Head of caudate nucleus (tissue), 42 donors: ENCODE measurements at places on chromosomes 7 and 10.

DNA sequence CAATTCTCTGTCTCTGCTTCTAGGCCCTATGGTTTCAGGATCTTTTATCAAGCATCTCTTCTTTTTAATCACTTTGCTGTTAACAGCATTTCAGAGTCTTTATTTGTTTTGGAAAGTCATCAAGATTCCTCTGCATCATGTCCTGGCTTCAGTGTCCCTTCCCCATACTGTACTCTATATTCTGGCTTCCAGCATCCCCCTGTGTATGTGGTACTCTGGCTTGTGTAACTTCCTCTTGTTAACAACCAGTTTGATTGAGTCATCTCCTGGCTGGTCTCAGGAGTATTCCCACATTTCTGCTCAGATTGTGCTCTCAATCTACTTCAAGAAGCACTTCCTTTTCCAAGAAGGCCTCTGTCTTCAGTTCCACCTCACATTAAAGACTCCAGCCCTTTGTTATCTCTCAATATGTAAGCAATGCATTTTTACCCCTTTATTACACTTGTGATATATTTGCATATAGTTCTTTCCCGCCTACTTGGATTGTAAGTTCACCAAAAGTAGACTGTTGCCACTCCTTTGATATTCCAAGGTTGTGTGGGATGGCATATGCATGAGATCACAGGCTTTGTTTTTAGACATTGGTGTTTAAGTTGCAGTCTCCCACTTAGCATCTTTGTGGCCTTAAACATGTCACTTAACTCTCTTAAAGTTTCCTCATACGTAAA is 15.1 kb upstream of the ATE1 start:
- DNase-seq: no peak

GRCh38 chr10:114815791-114816190 is 5.8 kb upstream of the FHIP2A start:
- no peak for DNase-seq

- no peak for DNase-seq
Observed at GRCh38 chr7:78134256-78134655, 335.7 kb downstream of the PHTF2 start.

GRCh38 chr10:71696628-71697326 is 22.8 kb downstream of the C10orf105 start:
- DNase-seq: peak; percentile 86

DNA sequence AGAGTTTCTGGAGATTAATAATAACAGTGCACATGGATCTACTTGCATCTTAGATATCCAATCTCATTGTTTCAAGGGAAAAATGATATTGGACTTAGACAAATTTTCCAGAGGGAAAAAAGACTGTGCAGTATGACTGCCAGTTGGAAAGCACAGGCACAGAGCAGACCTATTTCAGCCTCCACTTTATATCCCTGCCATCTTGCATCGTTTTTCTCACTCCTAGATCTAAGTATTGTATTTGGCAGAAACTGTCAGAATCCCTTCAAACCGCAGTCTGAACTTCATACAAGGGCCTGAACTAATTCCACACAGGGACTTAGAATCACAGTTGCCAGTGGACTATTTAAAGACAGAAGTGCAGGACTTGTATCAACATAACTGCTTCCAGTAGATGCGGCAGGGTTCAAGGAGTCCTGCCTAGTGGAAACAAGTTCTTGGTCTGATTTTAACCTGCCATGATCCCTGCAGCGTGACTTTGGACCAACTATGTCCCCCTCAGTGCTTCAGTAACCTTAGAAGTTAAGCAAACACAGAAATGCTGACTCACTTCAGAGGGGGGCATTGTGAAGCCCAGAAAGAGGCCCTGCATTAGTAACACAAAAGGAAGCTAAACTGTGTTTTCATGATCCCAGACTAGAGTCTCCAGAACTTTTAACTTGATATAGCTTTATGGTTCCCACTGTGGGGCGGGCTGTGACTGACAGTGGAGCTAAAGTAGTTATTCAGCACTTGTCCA is 95.7 kb upstream of the PALS2 start:
- DNase-seq: no peak

GRCh38 chr10:34815185-34816084 is at the start of gene PARD3:
Gene PARD3 (minus strand): TSS chr10:34815296. CDS start chr10:34814995, 301 bp downstream.
- peak; percentile 53 for DNase-seq

DNA sequence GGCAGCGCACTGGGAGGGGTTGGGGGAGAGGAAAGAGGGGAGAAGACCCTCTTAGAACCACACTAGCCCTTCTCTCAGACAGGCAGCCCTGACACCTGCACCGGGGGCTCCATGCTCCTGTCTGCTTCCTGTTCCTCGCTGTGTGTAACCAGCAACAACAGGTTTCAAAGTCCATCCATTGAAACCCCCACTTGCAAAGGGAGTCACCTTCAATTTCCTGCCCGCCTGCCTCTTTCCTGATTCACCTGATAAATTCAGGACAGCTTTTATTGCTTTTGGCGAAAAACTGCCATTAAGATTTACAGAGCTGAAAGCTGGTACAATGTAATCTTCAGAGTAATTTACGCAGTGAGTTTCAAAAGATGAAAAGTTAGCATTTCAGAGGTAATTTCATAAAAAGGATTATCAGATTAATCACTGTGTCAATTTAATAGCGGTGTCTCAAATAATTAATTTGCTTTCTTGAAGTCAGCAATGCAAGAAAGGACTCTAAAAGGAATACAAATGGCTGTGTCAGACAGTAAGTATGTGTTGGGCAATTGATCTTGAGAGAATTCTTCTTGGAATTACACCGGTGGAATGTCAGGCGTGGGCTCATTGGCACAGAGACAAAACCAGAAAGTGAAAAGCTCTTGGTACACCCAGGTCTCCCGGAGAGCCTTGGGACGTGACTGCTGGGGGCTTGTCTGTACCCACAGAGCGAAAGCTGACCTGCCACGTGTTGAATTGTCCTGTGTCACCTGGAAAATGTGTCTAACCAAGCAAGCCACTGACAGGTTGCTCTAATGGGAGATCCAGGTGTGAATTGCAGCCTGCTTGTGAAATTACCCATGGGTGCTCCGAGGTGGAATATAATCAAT is 60.7 kb downstream of the TMEM209 start:
- DNase-seq: no peak

GRCh38 chr7:29636009-29636351 is 72.3 kb downstream of the PRR15 start:
- no peak for DNase-seq

GRCh38 chr10:64041989-64042490 is 520.8 kb downstream of the REEP3 start:
- no peak for DNase-seq

- no peak for DNase-seq
Observed at GRCh38 chr7:152459724-152460251, 24.0 kb upstream of the KMT2C start.

DNA sequence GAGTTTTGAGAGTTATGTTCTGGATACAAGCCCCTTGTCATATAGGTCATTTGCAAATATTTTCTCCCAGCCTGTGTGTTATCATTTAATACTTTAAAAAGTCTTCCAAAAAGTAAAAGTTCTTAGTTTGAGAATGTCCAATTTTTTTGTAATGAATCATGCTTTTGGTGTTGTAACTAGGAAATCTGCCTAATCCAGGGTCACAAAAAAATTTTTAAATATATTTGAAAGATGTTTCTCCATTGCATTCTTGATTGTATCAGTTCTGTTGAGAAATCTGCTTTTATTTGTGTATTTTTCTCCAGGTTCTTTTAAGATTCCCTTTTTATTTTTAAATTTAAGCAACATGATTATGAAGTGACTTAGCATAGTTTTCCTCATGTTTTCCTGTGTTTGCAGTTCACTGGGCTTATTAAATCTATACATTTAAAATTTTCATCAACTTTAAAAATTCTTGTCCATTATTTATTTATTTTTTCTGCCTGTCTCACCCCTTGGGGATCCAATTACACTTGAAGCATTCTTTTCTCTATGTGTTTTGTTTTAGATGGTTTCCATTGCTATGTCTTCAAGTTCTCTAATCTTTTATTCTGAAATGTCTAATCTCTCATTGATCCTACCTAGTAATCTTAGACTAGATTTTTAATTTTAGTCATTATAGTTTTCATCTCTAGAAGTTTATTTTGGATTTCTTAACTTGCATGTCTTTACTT is 47.0 kb downstream of the CCDC71L start:
- DNase-seq: no peak

- no peak for DNase-seq
Observed at GRCh38 chr10:7102557-7103349, 308.1 kb downstream of the SFMBT2 start.

GRCh38 chr10:21379143-21379542 is 146.3 kb downstream of the SKIDA1 start:
- no peak for DNase-seq

DNA sequence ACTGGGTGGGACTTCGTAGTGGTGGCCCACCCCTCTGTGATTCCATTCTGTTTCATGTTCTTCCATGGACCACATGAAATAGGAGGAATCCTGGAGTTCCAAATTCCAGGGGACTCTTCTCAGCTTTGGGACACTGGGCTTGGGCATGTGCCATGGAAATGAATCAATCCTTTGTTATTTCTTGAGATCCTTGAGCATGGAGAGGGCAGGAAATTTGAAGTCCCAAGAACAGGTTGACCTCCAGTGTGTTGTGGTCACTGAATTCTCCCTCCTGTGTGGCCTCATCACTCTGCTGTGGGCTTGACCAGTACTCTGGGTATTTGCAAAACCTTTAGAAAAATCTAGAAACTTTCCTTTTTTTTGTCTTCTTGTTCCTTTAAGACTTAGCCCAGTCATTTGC is 22.7 kb downstream of the TACR2 start:
- DNase-seq: no peak

- no peak for DNase-seq
Observed at GRCh38 chr7:92697414-92697813, 107.2 kb upstream of the FAM133B start.

- no peak for DNase-seq
Observed at GRCh38 chr7:131115340-131115739, 212.3 kb upstream of the MKLN1 start.

DNA sequence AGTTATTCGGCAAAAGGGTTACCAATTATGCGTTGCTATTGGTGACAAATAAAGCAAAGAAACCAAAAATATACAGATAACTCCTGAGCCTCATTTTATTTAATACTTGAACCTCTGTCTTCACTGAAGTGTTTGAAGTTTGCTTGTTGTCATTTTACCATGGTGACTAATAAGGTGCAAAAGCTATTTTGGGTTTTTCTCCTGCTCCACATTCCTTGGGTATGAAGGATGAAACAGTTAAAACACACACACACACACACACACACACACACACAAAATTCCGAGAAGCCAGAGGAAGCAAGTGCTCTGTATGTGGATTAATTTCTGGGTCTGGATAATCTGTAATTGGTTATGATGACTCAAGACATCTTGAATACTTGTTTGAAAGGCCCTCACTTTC is 246.5 kb downstream of the COBL start:
- DNase-seq: no peak

DNA sequence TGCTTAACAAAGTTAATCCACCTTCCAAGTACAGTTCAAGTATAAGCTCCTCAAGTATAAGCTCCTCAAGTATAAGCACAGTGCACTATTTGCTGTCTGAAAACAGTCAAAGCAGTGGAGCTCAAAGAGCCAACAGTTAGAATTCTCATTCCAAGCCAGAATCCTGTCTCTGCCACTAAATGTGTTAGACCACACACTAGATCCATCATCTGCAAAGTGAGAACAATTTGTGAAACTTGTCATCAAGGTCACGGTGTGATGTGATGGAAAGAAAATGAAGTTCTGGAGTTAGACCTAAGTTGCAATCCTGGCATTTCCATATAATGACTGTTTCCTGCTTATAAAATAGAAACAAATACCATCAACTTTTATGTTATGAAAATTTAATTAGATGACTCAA is 602.5 kb downstream of the TNS3 start:
- DNase-seq: no peak

DNA sequence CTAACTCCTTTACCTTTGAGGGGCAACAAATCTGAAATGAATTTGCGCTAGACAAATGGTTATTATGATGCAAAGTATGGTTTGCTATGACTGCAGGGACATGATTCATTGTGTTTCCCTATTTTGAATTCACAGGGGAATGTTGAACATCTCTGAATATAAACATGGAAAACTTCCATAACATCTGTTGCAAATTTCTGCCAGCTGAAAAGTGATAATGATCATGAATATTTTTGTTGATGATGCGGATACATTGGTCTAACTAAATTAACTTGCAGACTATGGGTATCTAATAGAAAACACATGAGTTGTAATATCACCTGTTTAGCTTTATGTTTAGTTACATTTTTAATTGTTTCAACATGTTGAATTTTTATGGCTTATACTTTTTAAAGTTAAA is 1325.5 kb downstream of the REEP3 start:
- DNase-seq: no peak

DNA sequence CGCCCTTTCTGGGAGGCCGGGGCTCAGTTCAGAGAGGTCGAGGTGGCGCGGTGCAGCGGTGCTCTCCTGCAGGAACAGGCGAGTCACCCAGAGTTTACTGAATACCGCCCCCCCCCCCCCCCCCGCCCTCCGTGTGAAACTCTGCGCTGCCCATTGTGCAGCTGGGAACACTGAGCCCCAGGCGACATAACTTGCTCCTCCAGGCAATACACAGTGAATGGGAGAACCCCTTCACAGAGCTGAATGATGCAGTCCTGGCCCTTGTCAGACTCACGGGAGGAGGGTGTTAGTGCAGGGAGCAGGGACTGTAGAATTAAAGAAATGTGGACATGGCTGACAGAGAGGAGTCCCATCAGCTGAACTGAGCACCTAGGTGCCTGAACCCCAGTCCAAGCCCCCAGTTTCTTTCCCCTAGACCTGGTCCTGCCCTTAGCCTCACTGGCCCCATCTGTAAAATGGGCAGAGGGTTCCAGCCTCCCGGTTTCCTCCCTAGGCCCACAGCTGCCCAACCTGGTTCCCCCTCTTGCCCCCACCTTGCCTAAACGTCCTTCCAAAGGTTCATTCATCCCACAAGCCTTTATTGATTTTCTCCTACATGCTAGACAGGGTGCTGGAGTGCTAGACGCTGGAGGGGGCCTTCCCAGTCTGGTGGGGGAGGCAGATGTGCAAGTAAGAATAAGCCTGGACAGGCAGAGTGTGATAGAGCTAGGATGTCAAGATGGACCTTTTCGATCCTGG is 869 bp upstream of the LOXL4 start:
- DNase-seq: no peak

DNA sequence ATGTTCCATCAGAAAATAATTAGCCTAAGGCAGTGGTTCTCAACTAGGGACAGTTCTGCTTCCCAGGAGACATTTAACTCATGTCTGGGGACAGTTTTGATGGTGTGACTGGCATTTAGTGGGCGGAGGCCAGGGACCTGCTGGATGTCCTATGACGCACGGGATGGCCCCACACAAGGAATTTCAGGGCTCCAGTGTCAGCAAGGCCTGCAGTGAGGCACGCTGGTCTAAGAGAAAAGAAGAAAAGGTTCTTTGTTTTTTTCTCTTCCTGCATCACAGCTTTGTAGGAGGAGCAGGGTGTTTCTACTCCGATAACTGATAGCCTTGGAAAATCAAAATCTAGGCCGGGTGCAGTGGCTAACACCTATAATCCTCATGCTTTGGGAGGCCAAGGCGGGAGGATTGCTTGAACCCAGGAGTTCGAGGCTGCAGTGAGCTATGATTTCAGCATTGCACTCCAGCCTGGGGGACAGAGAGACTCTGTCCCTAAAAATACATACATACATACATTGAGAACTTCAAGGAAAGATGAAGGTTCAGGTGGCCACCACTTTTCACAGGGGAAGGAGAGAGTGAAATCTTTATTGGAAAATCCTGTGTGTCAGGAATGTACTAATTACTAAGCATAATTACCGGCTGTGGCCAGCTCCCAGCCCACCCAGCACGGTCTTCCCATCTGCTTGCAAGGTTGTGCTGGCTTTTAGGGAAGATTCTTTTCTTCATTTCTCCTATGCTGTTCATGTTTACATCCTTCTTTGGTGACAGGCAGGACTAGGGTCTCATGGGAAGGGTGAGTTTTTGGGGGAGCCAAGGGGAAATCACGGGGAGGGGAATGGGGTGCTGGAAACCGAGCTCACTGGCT is 150.4 kb downstream of the ACTR3B start:
- DNase-seq: no peak

- peak; percentile 30 for DNase-seq
Observed at GRCh38 chr7:108570146-108570755, 577 bp downstream of the DNAJB9 start.
